ENCODE measurements at places on chromosomes 11 and 22. TPM values are rescaled to one million over a fixed set of nuclear protein-coding genes. Genes with fewer than 3 reads are reported as not detected.
A peak's percentile ranks its signal among the peaks of the same experiment; 100 is the strongest.

- DNase-seq, result no peak
Observed at GRCh38 chr11:77053217-77054015, 13.4 kb upstream of the CAPN5 start.

GRCh38 chr11:21564095-21564494 lies 628.8 kb upstream of the ANO5 start:
- DNase-seq, result no peak

GRCh38 chr11:117387992-117388755 lies 60.5 kb downstream of the CEP164 start:
- no peak for DNase-seq

DNA sequence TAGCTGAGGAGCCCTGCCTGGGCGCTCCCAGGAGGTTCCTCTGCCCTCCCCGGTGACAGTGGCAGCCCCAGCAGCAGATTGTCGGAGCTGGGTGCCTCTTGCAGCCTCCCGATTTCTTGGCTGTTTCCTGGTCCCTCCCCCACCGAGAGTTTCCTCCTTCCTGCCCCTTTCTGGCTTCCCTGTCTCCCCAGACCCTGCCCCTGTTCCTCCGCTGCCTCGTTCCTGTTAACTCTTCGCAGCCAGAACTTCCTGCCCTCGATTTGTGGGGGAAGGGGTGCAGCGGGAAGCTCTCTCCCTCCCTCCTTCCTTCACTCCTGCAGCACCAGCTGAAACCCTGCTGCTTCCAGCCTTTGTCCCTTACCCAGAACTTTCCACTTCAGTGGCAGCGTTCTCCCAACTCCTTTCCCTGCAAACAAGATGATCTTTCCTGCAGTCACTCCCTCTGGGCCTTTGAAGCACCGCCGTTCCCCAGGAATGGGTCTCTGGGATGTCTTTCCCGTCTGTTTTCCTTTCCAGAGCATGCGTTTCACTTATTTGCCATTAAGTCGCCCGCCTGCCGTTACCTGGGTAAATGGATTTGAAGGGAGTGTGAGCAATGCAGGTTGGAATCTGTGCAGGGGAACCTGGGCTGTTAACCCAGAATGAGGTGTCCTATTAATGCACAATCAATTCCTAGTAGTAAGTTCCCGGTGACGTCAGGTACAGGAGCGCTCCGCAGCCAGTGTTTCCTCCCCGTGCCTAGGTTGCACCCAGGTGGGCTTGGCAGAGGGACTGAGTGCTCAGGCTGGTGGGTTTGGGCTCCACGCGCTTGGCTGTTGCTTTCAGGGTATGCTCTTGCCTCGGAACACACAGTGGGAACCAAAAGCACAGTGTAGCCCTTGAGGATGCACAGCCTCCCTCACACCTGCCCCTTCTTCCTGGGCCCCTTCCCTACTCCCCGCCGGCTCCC lies 4.3 kb downstream of the GRK2 start:
- peak; percentile 46 for DNase-seq

DNA sequence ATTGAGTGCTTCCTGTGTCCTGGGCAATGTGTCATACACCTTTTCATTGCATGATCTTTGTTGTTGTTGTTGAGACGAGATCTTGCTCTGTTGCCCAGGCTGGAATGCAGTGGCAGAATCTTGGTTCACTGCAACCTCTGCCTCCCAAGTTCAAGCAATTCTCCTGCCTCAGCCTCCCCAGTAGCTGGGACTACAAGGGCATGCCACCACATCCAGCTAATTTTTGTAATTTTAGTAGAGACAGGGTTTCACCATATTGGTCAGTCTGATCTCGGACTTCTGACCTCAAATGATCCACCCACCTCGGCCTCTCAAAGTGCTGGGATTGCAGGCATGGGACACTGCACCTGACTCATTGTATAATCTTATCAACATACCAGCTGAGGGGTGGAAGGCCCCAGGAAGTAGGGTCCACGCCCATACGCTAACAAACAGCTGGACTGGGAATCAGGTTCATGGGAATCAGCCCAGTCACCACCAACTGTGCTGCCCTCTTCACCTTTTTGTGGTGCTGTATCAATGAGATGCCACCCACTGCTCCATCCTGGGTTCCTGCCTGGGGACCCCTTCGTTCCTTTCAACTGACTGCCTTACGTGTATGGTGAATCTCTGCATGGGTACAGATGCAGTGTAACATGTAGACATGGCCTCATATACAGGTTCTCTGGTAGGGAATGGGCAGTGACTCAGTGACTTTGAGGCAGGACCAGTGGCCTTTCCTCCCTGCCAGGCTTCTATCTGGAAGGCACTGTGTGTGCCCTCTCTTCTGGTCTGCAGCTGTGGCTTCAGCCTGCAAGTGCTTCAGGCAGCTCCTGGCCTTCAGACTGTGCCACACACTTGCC lies 32.5 kb upstream of the YWHAH start:
- no peak for DNase-seq

DNA sequence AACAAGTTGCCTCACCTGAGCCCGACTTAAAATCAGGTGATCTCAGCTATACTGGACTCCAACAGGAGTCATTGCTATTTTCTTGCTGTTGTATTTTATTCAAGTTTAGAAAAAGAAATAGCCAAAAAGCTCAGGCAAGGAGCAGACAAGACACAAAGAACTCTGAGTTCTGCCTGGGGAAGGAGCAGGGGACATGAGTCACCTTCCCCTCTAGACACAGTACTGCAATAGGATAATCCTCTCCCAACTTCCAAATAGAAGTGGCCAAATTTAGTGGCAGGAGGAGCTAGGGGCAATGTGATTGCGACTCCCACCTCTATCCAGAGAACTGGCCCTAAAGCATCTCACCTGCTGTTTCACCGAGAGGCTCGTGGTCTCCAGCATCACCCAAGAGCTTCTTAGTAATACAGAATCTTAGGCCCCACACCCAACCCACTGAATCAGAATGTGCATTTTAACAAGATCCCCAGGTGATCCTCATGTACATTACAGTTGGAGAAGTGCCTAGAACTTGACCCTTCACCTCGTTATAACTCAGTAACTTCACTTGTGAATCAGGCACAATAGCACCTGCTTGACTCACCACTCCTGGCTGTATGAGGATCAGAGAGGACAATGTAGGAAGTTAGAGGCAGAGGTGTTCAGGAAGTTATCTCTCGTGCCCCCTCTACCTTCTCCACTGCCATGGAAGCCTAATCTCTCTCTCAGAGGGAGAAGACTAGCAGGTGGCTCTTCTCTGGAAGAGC lies 56.8 kb upstream of the FBXO3 start:
- no peak for DNase-seq

- no peak for DNase-seq
Observed at GRCh38 chr22:27149921-27150543, 492.6 kb downstream of the MIAT start.

- DNase-seq, result no peak
Observed at GRCh38 chr11:79363861-79364378, 76.9 kb downstream of the TENM4 start.

DNA sequence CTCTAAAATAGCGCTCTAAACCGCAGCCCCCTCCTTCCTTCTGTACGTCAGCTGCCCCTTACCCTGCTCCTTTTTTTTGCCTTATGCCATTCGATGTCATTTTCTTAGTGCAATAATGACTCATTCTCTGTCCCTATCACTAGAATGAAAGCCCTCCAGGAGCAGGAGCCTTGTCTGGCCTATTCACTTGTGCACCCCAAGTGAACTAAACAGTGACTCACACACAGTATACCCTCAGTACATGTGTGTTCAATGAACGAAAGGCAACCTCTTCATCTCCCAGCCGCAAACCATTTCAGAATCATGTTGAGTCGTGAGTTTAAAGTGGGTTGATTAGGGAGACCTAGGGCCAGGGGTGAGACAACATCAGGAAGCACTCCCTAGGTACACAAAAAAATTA lies 50.7 kb upstream of the SPATA19 start:
- no peak for DNase-seq

DNA sequence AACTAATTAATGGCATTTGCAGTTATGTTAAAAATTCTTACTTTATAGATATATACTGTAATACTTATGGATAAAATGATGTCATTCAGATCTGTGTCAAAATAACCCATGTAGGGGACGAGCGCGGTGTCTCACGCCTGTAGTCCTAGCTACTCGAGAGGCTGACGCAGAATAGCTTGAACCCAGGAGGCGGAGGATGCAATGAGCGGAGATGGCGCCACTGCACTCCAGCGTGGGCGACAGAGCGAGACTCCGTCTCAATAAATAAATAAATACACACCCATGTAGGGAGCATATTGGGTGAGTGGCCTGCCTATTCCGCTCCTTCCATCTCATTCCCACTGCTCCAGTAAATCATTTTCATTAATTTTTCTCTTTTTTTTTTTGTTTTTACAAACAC lies 7.1 kb downstream of the SNU13 start:
- DNase-seq, result no peak

- no peak for DNase-seq
Observed at GRCh38 chr11:106446955-106447354, 369.5 kb downstream of the AASDHPPT start.

GRCh38 chr22:46914916-46915894 lies 152.8 kb downstream of the TBC1D22A start:
- no peak for DNase-seq

GRCh38 chr11:129578006-129578405 lies 202.4 kb downstream of the BARX2 start:
- DNase-seq, result no peak

DNA sequence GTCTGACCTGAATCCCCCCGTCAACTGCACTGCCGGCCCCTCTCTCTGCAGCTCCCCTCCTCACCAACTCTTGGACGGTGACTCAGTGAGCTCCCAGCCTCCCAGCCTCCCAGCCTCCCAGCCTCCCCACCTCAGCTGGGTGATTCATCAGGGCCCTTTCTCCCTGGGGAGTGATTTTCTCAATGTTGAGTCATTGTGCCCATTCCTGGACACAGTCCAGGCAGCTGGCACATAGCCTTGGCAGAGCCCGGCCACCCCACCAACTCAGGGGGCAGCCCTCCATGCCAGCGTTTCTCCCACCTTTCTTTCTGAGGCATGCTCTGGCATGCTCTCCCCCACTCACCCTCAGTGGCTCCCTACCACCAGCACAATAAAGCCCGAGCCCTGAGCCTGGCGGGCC lies 30.7 kb downstream of the PDE2A start:
- no peak for DNase-seq

DNA sequence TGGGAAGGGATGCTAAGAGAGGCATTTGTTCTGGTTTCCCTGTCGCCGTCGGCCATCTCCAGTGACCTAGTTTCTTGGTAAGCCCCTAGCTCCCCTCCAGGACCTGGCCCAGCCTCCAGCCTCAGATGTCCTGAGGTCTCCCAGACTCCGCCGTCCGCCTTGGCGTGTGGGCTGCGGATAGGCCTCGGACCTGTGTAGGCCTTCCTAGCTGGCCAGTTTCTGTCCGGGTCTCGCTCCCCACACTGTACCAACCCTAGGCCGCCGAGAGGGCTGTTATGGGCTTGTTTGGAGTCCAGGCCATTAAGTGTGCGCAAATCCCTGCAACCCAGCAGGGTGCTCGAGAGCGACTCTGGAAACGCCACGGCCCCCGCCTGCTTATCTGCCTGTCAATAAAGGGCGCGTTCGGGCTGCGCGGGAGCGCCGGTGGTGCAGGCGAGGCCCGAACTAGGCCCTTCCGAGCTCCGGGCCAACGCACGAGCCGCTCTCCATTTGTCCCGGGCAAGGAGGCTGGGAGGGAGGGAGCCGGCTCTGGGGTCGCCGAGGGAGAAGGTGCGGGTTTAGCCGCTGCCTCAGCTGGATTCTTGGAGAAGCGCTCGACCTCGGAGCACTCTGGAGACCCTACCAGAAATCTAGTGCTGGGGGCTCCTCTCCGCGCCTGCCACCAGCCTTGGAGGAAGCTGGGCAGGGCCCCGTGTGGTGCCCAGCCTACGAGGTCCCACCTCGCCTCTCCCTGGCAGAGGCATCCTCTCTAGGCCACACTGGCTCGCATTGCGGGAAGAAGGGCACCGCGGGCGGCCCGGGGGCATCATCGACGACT lies 8.7 kb upstream of the PAX6 start:
- no peak for DNase-seq

- DNase-seq, result no peak
Observed at GRCh38 chr11:109785198-109785597, 308.0 kb upstream of the ZC3H12C start.

DNA sequence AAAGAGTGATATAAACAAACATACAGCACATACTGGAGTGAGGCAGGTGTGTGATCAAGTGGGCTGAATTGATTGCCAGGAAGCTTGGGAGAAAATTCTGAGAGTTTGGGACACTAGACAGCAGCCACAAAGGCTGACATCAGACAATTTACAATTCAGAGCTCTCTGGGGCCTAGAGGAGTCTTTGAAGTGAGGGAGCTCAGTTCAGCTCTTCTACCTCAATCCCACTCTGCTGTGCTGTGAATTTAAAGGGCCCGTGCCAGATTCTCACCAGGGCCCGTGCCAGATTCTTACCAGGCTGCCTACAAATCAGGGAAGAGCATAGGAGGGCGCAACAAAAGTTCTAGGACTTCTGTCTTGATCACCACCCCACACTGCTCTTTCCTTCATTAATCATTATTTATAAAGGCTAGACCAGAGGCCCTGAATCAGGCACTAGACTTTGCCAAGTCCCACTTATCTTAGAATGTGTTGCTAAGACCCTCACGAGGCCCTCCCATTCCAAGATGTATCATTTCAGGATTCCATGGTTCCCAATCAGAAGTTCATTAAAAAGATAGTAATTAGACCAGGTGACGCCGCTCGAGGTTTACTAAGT lies 112.4 kb downstream of the KIRREL3 start:
- no peak for DNase-seq

DNA sequence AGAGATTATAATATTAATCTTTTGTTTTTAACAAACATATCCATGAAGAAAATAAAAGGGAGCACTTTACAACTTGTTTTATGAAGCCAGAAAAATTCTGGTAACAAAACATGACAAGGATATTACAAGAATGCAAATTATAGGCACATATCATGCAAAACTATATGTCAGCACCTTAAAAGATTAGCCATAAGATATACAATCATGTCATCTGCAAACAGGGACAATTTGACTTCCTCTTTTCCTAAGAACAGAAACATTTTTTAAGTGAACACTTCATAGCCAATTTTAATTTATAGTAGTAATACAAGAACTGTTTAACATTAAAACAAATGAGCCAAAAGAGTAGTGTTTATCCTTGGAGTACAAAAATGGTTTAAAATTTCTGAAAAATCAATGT lies 916.5 kb upstream of the CNTN5 start:
- DNase-seq, result no peak

DNA sequence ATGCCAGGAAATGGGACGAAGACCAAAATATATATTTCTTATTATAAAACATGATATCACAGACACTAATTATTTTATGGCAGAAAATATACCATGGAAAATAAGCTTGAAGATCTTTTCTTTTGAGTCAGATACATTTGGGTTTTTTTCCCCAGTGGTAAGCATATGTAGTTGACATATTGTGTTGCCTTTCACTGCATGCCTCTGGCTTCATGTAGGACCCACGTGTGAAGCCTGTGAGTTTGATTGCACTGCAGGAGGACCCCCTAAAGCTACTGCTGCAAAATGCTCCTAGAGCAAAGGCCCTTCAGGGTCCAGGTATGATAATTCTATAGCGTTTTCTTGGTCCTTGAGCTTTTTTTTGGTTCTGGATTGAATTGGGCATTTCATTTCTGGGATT lies 190.7 kb upstream of the KIRREL3 start:
- DNase-seq, result no peak

BTBD18 gene
- not detected for total RNA-seq

MYO7A gene
- 2.8 TPM for total RNA-seq

SESN3 gene
- 70.0 TPM for total RNA-seq

CDON gene
- total RNA-seq, result 71.8 TPM

MUC6 gene
- under 0.01 TPM for total RNA-seq

TREH gene
- total RNA-seq, result not detected

GDPD4 gene
- 0.39 TPM for total RNA-seq

PLAAT5 gene
- total RNA-seq, result 8.2 TPM

P2RY2 gene
- total RNA-seq, result 3.1 TPM

KCNJ5 gene
- 2.0 TPM for total RNA-seq

OR5M3 gene
- total RNA-seq, result not detected

Measured in skin of body (tissue), 3 donors.